ENCODE measurements at places on chromosomes 3 and 15. TPM values are rescaled to one million over a fixed set of nuclear protein-coding genes. Genes with fewer than 3 reads are reported as not detected.
A peak's percentile ranks its signal among the peaks of the same experiment; 100 is the strongest.

DNA sequence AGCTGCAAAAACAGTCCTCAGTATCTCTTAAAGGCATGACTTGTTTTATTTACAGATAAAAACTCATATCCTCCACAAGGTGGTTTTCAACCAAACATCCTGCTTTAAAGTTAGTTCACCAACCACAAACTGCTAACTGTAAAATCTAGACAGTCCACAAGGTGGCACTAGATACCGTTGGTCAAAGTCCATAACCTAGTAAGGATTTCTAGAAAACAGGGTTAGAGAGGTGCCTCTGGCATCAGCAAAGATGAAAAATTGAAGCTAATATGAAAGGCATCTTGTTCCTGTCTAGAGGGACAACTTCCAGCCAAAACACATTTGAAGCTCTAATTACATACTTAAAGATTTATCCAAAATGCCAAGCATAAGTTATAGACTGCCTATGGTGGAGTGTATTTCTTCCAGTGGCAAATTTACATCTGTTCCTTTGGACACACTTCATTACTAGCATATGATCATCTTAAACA lies 56.0 kb downstream of the ZMAT3 start:
- DNase-seq = peak; percentile 29

- no peak for DNase-seq
Measured at GRCh38 chr3:57041674-57042073, 18.8 kb upstream of the SPATA12 start.

DNA sequence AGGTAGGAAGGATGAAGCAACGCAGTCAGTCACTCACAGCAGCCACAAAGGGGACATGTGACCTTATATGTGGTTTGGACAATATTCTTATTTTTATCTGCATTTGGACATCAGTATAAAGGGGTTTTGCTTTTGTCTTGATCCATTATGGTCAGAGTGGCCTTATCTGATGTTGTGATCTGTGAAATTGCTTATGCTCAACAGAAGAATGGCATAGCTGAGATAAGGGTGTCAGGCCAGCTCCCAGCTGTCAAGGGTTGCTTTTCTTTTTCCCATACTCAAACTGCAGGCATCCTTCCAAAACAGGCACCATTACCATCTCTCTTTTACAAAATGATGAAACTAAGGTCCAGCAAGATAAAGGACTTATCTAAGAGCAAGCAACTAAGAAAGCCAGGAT lies 28.1 kb downstream of the DCLK3 start:
- no peak for DNase-seq

- DNase-seq = no peak
Measured at GRCh38 chr15:93028111-93028631, 60.8 kb downstream of the RGMA start.

- DNase-seq = peak; percentile 5
Measured at GRCh38 chr3:149813367-149814281, 609 bp downstream of the RNF13 start.

TP63 gene
- 0.13 TPM for total RNA-seq

ALDH1A3 gene
- total RNA-seq = 208 TPM

CLPX gene
- total RNA-seq = 29.6 TPM

LRRC31 gene
- not detected for total RNA-seq

MORC1 gene
- total RNA-seq = not detected

INSYN1 gene
- total RNA-seq = 1.3 TPM

AMOTL2 gene
- 200 TPM for total RNA-seq

NEDD4 gene
- total RNA-seq = 28.0 TPM
